Stimulated activated CD8-positive, alpha-beta memory T cell treated with anti-CD3 and anti-CD28 coated beads, Interleukin-4, amount 100 ng/mL, for 4 hours (primary cell): ENCODE measurements at places on chromosomes 13 and 19.

- no peak for DNase-seq
These were observed 23.7 kb upstream of the SHISA2 start for GRCh38 chr13:26075498-26075897.

- no peak for DNase-seq
These were observed 132.8 kb upstream of the MYO16 start for GRCh38 chr13:108496362-108497210.

- no peak for DNase-seq
These were observed 112.4 kb downstream of the NUFIP1 start for GRCh38 chr13:44876782-44877324.

GRCh38 chr13:40149611-40150274 lies 494.3 kb downstream of the COG6 start:
- no peak for DNase-seq

GRCh38 chr13:76622315-76623040 lies 263.7 kb downstream of the KCTD12 start:
- no peak for DNase-seq

GRCh38 chr19:12015753-12016116 lies 19.7 kb downstream of the ZNF433 start:
- no peak for DNase-seq

GRCh38 chr19:8609279-8610040 lies 1.1 kb downstream of the ADAMTS10 start:
- DNase-seq: no peak

DNA sequence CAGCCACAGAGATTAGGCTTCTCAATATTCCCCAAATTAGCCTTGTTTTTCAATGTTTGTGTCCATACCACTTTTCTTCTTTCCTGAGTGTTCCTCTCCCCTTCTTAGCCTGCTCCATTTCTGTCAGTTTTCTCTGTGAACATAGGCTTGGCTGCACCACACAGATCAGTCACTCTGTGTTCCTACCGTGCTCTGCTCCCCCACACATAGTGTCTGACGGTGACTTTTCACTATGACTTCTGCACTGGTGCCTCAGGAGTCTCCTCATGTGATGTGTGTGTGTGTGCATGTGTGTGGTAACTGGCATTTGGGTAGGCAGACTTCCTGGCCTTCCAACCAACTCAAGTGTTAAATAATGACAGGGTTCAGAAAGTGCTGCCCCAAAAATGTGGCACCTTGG lies 47.9 kb upstream of the MYCBP2 start:
- no peak for DNase-seq

GRCh38 chr19:5623397-5624017 lies 624 bp downstream of the SAFB start:
- no peak for DNase-seq

- DNase-seq: no peak
These were observed 17.9 kb downstream of the ZNF700 start for GRCh38 chr19:11942843-11943108.

GRCh38 chr19:1526979-1527649 lies 3.2 kb downstream of the PLK5 start:
- no peak for DNase-seq

DNA sequence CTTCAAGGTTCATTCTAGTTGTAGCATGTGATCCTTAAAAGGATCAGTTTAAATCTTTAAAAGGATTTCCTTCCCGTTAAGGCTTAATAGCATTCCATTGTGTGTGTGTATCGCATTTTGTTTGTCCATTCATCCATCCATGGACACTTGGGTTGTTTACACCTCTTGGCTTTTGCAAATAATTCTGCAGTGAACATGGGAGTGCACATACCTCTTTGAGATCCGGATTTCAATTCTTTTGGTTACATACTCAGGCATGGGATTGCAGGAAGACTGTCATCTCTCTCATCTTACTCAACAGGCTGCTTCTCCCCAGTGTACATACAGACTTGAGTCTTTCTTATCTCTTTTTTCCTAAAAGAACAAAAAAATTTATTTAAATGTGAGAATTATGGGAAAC lies 1.2 kb downstream of the RNF113B start:
- DNase-seq: no peak

GRCh38 chr19:33795370-33796163 lies 1.1 kb upstream of the KCTD15 start:
- DNase-seq: no peak

GRCh38 chr13:99362362-99362761 lies 55.2 kb upstream of the GPR183 start:
- no peak for DNase-seq

- DNase-seq: no peak
These were observed 5.4 kb upstream of the VSIG10L start for GRCh38 chr19:51347209-51347928.

DNA sequence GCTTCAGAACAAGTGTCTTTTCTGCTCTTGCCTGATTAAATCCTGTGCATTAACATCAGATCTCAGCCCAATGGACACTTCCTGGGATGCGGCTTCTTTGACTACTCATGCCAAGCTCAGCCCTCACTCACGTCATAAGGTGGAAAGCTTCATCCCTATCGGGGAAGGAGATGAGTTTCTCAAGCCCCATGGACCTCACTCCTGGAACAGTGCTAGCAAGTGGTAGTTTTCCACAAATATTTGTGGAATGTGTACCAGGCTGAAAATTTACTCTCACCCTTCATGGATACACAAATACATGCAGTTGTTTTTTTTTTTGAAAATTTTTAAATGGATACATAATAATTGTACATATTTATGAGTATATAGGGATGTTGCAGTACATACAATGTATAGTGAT lies 34.6 kb upstream of the FARP1 start:
- no peak for DNase-seq

- DNase-seq: peak; percentile 69
These were observed 6.7 kb upstream of the ERFL start for GRCh38 chr19:41934849-41935374.

DNA sequence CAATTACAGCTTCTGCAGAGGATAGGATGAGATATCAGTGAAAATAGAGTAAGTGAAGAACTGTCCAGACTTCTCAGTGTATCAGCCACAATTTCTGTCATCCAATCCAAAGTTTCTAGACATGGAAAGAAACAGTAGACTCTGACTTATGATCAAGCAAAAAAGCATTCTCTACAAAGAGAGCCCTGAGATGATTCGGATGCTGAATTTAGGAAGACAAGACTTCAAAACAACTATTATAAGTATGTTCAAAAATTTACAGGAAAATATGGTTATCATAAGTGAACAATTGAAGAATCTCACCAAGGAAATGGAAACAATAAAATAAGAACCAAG lies 238.2 kb upstream of the IRS2 start:
- no peak for DNase-seq

- no peak for DNase-seq
These were observed 7.7 kb downstream of the DZIP1 start for GRCh38 chr13:95636853-95637252.

DNA sequence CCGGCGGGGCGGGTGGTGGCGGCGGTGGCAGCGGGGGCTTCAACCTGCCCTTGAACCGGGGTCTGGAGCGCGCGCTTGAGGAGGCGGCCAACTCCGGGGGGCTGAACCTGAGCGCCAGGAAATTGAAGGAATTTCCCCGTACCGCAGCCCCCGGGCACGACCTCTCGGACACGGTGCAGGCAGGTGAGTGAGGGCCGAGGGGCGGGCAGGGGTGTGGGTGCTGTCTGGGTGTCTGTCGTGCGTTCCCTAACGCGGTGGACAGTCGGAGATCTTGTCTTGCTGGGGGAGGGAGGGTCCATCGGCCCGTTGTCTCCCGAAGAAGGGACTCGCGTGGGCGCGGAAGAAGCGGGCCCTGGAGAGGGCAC lies 533 bp downstream of the LRCH1 start:
- DNase-seq: no peak

DNA sequence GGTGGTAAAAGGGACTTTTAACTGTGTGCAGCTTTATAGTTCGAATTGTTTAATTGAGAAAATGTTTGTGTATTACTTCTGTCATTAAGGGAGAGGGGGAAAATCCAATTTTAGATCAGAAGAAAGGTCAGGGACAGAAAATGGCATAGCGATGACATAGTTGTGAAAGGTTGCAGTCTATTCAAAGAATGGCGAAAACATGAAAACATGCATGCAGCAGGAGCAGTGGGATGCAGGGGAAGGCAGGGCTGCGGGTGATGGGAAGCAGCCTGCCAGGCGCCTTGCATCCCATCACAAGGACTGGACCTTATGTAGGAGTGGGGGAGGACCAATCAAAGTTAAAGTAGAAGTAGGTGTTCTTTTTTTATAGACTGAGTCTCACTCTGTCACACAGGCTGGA lies 125.9 kb downstream of the CDK8 start:
- no peak for DNase-seq

GRCh38 chr19:2761876-2762782 lies 20.9 kb downstream of the SGTA start:
- DNase-seq: no peak

DNA sequence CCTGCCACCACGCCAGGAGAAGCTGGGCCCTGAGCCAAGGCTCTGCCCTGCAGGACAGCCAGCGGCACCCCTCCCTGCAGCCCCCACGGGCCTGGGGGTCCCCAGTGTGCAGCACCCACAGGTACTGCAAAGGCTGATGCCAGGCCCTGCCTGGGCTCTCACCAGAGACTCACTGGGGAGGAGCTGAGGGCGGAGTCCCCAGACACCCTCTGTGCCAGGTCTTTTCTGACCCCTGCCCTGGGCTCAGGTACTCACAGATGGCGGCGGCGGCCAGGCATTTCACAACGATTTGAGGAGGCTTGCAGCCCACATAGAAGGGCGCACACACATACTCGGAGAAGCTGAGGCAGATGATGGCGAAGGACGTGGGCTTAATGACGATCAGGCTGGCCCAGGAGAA lies 5.7 kb downstream of the SLC7A9 start:
- no peak for DNase-seq

DNA sequence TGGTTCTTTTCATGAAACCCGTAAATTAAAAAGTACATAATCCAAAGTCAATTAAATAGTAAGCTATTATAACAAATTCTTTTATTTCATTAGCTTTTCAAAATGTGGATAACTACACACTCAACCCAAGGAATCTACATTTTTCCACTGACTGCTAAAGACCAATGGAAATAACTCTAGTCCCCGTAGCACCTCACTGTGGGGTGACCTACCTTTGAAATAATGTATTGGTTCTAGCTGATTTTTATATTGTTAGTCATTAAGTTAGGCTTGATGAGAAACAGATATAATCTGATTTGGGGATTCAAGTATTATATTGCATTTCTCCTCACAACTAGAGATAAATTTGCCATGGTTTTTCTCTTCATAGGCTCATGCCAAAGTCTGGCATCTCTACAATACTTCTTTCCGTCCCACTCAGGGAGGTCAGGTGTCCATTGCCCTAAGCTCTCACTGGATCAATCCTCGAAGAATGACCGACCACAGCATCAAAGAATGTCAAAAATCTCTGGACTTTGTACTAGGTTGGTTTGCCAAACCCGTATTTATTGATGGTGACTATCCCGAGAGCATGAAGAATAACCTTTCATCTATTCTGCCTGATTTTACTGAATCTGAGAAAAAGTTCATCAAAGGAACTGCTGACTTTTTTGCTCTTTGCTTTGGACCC lies 37.3 kb downstream of the KL start:
- DNase-seq: no peak

DNA sequence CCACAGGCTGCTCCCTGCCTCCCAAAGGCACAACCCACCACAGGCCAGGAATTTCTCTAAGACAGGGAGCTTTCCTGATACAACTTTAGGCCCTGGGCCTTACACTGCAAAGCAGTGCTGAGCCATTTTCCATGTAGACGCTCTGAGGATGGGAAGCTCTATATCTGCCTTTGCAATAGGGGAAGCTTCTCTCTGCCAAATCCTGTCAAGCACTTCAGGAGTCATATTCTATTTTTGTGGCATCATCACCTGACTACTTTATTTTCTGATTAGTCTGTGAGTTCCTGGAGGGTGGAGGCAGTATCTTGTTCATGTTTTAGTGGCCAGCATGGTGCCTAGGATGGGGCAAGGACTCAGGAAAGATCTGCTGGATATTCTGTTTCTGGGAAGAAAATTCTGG lies 382.0 kb downstream of the ZNF536 start:
- DNase-seq: no peak

GRCh38 chr13:28637714-28638355 lies 21.1 kb upstream of the POMP start:
- no peak for DNase-seq

GRCh38 chr19:36771261-36772231 lies 1.1 kb downstream of the ZNF850 start:
- DNase-seq: no peak

- DNase-seq: no peak
These were observed 20.5 kb downstream of the NCAN start for GRCh38 chr19:19232261-19232721.

DNA sequence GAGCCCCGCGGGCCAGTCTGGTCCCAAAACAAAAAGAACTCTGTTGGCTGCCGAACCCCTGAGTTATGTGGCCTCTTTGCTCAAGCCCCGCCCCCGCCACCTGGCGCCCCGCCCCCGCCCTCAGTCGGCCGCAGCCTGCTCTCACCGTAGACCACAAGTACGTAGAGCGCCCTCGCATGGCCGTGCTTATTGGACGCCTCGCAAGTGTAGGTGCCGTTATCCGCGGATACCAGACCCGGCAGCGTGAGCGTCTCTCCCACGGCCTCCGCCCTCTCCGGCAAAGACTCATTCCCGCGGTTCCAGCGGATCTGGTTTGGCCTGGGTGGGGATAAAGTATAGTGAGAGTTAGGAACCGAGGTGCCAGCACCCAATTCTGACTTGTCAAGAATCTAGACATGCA lies 5.5 kb upstream of the ZNF428 start:
- DNase-seq: peak; percentile 64

DNA sequence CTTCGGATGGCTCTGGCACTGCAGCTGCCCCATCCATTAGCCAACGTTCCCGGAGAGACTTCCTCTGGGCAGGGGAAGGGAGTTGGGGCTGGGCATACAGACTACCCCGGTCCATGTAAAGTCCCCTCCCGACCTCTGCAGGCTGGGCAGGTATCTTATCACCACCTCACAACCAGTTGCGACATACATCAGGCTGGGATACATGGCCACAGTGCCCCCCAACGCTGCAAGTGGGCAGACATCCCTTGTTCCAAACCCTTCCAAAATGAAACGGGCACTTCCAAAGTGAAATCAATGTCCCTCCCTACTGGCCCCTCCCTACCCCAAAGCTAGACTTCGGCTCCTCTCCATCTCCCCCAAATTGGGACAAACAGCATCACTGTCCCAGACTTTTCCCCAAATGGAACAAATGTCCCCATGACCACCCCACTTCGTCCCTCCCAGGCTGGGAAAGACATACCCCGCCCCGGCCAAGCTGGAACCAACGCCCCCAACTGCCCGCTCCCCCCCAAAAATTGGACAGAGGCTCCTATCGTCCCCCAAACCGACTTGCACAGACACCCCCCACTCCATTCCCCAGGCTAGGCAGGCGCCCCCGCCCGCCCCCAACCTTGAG lies 5.0 kb downstream of the PALM3 start:
- DNase-seq: no peak
